ENCODE measurements at places on chromosomes 3 and 15.

DNA sequence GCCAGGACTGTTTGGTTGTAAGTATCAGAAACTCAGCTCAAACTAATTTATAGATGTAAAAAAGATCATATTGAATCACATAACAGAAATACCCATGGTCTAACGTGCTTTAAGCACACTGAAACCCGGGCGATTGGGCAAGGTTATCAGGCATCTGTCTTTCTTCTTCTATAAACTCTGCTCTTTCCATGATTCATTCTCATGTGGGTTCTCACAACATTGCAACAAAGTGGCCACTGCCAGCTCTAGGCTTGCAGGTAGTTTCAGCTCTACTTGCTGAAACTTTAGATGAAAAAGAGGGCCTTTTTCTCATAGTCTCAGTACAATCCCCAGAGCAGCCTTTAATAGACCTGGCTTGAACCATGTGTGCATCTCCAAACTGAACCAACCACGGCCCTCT, 456.1 kb downstream of the MFSD1 start:
- no peak for DNase-seq

GRCh38 chr3:188683032-188683521, 488.7 kb upstream of the TPRG1 start:
- peak; percentile 59 for DNase-seq

GRCh38 chr15:65916664-65917406, 47.5 kb downstream of the RAB11A start:
- DNase-seq = peak; percentile 45

DNA sequence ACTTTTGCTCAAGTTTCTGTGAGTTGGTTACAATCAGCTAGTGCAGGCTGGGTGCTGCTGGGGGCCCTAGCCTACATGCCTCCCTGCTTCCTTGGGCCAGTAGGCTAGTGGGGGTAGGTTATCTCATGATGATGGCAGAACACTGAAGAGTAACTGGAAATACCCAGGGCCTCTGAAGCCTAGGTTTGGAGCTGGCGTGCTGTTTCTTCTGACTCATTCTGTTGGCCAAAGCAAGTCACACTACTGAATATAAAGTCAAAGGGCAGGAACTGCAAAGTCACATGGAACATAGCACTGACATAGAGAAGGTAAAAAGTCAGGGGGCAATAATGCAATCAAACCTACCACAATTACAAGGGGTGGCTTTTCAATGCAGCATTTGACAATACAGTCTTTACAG, 34.5 kb downstream of the RASGRP1 start:
- DNase-seq = peak; percentile 49

DNA sequence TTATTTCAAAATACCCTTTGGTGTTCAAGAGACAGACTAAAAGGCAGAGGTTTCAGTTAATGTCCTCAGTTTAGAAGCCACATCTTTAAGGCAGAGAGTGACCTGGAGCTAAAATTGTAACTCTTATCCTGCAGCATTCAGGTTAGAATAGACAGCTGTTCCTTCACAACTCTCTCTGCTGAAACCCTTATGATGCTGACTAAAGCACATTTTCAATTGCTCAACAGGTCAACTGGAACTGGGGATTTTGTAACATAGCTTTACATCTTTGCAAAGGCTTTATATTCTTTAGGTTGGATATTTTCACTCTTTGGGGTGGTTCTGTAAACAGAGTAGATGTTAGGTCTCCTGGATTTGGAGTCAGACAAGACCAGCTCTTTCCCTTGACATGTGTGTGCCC, 20.3 kb upstream of the PLSCR4 start:
- DNase-seq = no peak

- no peak for DNase-seq
Measured at GRCh38 chr3:53274938-53275605, 19.2 kb upstream of the TKT start.

DNA sequence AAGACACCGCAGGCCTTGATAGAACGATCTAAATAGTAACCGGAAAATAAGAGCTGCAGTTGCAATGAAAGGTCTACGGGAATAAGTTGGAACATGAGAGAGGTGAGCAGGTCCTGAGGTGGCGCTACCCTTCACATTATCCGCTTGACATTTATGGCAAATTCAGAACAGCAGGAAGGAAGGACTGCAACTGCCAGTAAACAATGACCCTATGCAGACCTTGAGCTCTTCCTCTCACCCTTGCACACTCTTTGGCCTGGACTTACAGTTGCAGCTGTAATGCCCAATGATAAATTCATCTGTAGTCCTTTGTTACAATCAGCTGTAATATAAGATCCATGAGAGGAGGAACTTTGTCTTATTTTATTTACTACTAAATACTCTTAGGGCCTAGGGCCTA, 32.3 kb upstream of the TRIM59 start:
- no peak for DNase-seq

DNA sequence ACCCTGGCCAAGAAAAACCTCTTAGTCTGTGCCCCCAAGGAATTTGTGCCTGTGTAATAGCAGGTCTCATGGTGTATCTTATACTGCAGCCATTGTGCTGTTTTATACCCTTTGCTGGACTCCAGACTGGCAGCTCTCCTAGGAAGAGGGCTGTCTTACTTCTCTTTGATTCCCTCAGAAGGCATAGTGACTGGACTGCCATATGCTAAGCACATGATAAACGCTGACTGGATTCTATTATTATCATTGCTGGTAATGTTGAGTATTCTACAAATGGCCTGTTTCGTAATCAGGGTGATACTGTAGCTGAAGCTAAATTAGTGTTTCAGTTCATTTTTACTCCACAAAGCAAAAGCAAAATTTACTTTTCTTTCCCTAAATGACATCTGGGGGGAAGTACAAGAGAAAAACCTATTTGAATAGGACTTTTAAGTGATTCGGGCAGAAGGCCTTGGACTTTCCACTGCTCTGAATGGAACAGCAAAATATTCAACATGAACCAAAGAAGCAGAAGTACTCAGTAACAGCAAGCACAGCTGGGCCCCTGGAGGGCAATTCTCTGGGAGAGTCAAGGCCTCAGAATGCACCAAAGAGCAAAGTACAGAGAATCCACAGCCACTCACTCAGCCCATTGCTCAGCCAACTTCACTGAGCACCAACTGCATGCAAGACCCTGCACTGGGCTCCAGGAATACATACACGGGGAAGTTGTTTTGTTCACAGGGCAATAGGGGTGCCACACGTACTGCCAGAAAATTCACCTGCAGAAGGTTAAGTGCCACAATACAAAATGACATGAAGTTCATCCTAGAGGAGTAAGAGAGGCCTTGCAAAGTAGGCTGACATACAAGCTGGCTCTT, 7.9 kb upstream of the BCL2A1 start:
- DNase-seq = no peak

- no peak for DNase-seq
Measured at GRCh38 chr15:68874788-68875187, 54.1 kb upstream of the ANP32A start.

- DNase-seq = no peak
Measured at GRCh38 chr3:174862666-174863065, 3.5 kb downstream of the NAALADL2 start.

DNA sequence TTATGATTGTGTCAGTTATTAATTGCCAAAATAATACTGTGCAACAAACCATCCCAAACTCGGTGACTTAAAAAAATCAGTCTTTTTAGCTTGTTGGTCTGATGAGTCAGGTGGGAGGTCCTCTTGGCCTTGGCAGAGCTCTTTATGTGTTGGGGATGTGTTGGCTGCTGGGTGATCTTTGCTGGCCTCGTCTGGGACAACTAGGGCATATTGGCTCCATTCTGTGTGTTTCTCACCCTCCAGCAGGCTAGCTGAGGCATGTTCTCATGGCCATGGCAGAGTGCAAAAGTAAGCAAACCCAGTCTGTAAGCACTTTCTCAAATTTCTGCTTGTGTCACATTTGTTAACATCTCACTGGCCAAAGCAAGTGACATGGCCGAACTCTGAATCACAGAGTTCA, 251.6 kb downstream of the RPLP1 start:
- DNase-seq = no peak

- DNase-seq = no peak
Measured at GRCh38 chr15:95888762-95889161, 441.7 kb upstream of the NR2F2 start.

GRCh38 chr3:119924111-119925094, 142.5 kb downstream of the NR1I2 start:
- DNase-seq = no peak

DNA sequence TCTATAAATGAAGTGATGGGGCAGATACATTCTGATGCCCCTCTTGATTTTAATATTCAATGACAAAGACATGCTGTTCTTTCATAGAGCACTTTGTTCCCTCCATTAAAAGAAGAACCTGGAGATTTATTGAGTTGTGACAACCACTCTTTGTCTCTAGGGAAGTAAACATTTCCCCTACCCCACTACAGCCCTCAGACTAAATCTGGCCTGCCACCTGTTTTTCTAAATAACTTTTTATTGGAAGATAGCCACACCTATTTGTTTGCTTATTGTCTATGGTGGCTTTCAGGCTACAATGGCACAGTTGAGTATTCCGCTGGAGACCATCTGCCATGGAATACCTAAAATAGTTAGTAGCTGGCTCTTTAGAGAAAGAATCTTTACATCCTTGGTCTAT, 41.2 kb upstream of the ZNF385D start:
- DNase-seq = no peak

DNA sequence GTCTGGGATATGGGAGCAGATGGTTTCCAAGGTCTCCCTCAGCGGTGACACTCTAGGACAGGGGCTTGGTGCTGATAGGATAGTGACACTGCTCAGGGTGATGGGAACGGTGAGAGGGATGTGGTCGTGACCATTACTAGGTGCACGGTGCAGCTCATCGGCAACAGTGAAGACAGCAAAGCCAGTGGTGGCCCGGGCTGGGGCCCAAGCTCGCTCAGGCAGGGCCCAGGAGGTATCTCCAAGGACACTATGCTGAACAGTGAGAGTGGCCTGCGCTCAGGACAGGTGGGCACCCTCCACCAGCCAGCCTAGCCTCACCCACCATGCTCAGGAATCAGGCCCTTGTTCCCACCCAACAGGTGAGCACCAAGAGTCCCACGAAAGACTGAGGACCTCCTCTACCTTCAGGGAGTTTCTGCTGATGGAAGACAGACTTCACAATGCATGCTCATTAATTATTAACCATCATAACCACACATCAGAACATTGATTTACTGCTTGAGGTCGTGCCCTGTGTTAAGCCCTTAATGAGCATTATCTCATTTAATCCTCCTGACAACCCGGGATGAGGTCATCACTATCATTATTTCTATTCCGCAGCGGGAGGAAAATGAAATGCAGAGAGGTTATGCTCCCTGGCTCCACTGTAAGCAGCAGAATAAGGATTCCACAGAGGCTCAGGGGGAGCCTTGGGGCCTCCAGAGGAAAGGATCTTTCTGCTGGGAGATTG, 269.4 kb downstream of the UACA start:
- no peak for DNase-seq

- DNase-seq = no peak
Measured at GRCh38 chr15:39018966-39019365, 454.4 kb upstream of the RASGRP1 start.

GRCh38 chr3:105997800-105998526, 129.2 kb upstream of the CBLB start:
- DNase-seq = peak; percentile 25

GRCh38 chr3:121836064-121836463, 1.1 kb downstream of the EAF2 start:
- DNase-seq = no peak

- no peak for DNase-seq
Measured at GRCh38 chr15:68792901-68793766, 27.6 kb downstream of the ANP32A start.

DNA sequence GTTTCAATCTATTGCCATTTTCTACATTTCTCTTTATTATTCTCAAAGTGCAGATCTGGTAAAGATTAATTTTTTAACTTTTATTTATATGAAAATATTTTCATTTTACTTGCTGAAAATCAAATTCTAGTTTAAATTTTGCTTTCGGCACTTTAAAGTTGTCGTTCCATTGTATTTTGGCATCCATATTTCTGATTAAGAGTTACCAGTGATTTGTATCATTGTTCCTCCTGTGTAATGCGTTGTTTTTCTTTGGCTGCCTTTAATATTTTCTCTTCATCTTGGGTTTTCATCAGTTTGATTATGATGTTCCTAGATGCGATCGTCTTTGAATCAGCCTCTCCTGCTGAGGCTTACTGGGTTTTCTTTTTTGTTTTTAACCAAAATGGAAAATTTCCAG, 97.3 kb downstream of the SPATA16 start:
- DNase-seq = no peak

GRCh38 chr3:94009608-94010007, 18.8 kb downstream of the STX19 start:
- no peak for DNase-seq

DNA sequence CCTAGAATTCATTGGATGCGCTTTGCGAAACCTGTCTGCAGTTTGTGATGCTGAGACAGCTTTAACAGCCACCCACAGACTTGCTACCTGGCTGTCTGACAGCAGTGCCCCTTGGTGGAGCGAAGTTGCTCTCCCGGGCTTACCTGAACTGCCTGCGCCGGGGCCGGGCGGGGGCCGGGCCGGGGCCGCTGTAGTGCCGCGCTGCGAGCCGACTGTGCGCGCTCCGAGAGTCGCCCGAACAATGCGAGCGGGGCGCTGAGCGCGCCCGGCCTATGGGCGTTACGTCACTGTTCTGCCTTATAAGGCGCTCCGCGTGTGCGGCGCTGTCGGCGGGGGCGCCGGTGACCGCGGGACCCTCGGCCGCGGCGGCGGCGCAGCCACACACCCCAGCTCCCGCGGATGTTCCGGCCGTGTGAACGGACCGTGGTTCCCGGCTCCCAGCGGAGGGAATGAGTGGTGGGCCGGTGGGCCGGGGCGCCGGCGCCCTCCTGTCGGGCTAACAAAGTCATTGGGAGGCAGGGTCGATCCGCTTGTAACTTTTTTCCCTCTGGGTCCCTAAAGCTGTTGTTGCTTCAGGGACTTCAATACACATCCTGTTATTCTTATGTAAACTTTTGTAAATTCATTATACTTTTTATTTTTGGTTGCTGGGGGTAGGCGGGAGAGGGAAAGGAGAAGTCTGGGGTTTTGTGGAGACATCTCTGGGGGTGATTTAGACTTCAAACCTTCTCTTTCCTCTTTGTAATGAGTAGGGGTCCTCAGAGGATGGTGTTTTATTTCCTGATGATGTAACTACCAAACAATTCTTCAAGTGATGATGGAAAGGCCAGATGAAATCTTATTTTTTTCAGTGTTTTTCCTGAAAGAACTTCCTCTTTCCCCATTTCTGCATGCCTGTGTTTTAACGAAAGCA, 58.5 kb downstream of the CMSS1 start:
- peak; percentile 73 for DNase-seq

DNA sequence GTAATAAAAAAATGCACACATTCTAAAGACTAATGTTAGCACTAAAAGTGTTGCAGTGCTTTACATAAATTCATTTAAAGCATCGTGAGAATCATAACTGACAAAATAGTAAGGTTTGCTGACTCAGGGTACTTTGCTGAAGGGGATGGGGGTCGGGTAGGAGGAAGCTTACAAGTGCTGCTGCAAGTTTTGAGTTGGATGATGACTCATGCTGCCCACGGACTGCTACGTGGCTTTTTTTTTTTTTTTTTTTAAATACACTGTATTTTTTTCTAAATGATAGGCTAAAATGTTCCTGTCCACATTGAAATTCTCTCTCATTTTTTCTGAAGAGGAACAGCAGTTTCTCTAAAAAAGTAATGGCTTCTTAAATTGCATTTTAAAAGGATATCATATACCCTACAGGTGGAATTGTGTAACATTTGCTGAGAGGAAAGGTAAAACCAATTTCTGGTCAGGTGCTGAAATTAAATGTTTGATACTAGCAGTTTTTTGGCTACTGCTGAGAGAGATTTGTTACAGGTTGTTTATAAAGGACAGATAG, 2.2 kb downstream of the MAPK6 start:
- DNase-seq = peak; percentile 78

All from activated CD4-positive, alpha-beta T cell treated with anti-CD3 and anti-CD28 coated beads for 48 hours (primary cell).